ENCODE measurements at places on chromosomes 2 and 18.
A peak's percentile ranks its signal among the peaks of the same experiment; 100 is the strongest.

DNA sequence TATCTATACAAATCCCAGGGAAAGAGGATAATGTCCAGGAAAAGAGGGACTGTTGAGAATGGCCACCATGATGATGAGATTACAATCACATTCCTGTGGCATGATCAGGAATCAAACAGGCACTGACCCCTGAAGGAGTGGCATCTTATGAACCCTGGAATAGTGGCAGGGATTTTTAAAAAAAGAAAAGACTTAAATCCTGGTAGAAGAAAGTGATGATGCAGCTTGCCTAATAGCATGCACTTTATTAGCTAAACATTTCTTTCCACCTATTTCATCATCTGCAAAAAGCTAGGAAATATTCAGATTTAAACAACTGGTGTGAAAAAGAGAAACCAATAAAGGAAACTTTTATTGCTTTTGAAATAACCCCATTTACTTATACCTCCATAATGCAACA is 87.2 kb upstream of the FSHR start:
- H3K27me3 ChIP-seq = no peaks in the 10 kb centered on the region
- H3K27ac ChIP-seq = no peak overlapping the region
- no peak overlapping the region for H3K4me3 ChIP-seq
- no peaks in the 10 kb centered on the region for H3K4me1 ChIP-seq

DNA sequence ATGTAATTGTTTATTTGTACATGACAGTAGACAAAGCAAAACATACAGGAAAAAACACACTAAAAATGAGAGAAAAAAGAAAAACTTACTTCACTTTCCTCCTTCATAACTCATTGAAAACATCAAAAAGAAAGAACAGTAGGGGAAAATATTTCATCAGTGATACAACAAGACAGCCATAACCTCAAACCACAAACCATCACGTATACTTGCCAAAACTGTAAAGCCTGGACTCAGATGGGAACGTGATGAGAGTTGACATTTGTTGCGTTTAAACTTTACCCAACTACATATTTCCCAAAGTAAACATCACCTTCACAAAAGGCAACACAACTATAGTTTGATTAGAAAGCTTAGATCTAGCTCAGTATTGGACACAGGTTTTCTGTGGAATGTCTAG is 278.2 kb upstream of the COL3A1 start:
- no peak overlapping the region for H3K4me3 ChIP-seq
- no peak overlapping the region for H3K27ac ChIP-seq
- no peaks in the 10 kb centered on the region for H3K4me1 ChIP-seq
- DNase-seq = no peak

DNA sequence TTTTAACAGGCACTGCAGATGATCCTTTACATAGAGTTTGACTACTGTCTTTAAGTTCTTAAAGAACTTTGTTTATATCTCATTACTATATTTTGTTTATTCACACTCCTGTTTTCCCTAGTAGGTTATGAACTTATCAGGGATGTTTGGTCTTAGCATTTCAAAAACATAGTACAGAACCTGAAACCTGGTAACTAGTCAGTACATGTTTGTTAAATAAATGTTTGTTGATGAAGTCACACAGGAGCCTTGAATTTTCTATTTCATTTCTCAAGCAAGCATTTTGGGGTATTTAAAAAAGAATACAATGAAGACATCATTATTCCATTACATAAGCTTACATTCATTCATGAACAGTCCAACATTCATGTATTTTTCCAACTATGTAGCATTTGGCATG is 280.3 kb upstream of the ZSWIM2 start:
- no peak overlapping the region for H3K4me3 ChIP-seq
- peaks cover 9% of the 10 kb centered on the region for H3K4me1 ChIP-seq
- no peaks in the 10 kb centered on the region for H3K36me3 ChIP-seq
- DNase-seq = no peak

DNA sequence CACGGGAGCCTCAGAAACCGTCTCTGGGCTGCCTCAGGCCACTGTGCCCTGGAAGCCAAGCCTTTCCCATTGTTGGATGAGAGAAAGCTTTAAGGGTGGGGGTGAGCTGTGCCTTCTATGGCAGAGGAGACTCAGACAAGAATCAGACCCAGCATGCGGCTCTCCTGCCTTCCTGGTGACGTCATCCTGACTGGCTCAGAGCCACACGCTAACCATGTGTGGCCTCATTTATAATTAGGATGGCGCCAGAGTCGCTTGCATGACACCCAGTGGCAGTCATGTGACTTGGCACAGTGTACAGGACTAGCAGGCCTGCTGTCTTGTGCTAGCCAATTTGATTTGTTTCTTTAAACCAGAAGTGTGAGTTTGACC is 99.1 kb downstream of the SH3BP4 start:
- H3K36me3 ChIP-seq = no peaks in the 10 kb centered on the region
- no peak overlapping the region for H3K27ac ChIP-seq
- no peaks in the 10 kb centered on the region for H3K27me3 ChIP-seq
- H3K4me1 ChIP-seq = peaks cover 6% of the 10 kb centered on the region
- DNase-seq = no peak
- no peak overlapping the region for H3K4me3 ChIP-seq

GRCh38 chr2:67234440-67234839 is 162.7 kb upstream of the ETAA1 start:
- no peak for DNase-seq
- no peak overlapping the region for H3K27ac ChIP-seq
- no peak overlapping the region for H3K4me3 ChIP-seq
- H3K4me1 ChIP-seq = no peaks in the 10 kb centered on the region
- no peaks in the 10 kb centered on the region for H3K36me3 ChIP-seq
- no peaks in the 10 kb centered on the region for H3K27me3 ChIP-seq

GRCh38 chr2:216956820-216957493 is 97.1 kb upstream of the TNP1 start:
- no peaks in the 10 kb centered on the region for H3K36me3 ChIP-seq
- no peaks in the 10 kb centered on the region for H3K27me3 ChIP-seq
- DNase-seq = no peak
- no peak overlapping the region for H3K27ac ChIP-seq
- H3K4me1 ChIP-seq = no peaks in the 10 kb centered on the region

GRCh38 chr2:37645362-37645761 is 26.1 kb downstream of the CDC42EP3 start:
- DNase-seq = peak; percentile 71
- H3K4me3 ChIP-seq = no peak overlapping the region
- H3K36me3 ChIP-seq = peaks cover 4% of the 10 kb centered on the region
- peak overlapping the region; percentile 78 for H3K27ac ChIP-seq

- H3K4me1 ChIP-seq = peaks cover 9% of the 10 kb centered on the region
- no peaks in the 10 kb centered on the region for H3K36me3 ChIP-seq
- H3K4me3 ChIP-seq = no peak overlapping the region
- H3K27me3 ChIP-seq = no peaks in the 10 kb centered on the region
- no peak for DNase-seq
- no peak overlapping the region for H3K27ac ChIP-seq
Observed at GRCh38 chr18:32308493-32309120, 118.8 kb downstream of the MEP1B start.

GRCh38 chr2:222355860-222356259 is 57.1 kb upstream of the PAX3 start:
- H3K27me3 ChIP-seq = no peaks in the 10 kb centered on the region
- no peak overlapping the region for H3K27ac ChIP-seq
- no peak overlapping the region for H3K4me3 ChIP-seq
- DNase-seq = no peak
- no peaks in the 10 kb centered on the region for H3K36me3 ChIP-seq
